M059J (cell line): ENCODE measurements at places on chromosomes 16 and 17. TPM values are rescaled to one million over a fixed set of nuclear protein-coding genes. Genes with fewer than 3 reads are reported as not detected.

DNA sequence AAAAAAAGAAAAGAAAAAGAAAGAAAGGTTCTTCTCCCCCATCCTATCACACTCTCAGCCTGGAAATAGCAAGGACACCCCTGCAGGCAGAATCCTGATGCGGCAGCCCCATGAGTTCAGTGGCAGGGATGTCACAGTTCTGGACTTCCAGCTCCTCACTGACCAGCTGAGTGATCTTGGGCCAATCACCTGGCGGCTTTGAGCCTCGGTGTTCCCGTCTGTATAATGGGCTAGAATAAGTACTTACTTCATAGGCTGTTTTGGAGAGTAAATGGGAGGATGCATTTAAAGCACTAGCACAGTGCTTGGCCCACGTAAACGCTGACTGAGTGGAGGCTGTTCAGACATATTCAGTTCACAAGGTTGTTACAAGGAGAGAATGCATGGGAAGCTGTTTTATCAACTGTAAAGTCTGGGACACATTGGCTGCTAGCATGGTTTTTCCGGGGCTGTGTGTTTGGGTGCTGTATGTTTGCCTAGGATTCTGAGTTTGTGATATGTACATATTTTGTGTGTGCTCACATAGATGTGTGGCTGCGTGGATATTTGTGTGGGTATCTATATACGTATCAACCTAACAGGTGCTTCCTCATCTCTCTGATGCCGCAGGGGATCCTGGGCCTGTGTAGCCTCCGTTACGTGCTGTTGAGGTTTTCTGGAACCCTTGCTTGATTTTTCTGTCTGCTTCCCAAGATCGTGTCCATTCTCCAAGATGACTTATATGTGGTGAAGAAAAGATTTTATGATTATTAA lies 3.4 kb downstream of the BHLHA9 start:
- no peak for DNase-seq

DNA sequence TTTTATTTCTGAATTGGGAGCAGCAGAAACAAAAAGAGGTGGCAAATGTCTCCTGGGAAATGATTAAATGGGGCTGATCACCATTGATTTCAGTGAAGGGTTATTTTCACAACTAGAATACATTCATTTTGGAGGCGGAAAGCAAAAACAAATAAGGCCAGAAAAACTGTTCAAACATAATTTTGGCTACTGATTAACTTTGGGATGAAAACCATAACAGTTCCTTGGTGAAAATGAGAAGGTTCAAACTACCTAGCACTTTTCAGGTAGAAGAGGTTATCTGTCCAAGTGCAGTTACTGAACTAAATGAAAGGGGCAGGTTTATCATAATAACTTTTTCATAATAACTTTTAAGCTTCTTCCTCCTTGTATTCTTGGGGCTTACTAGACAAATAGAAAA lies 718.5 kb downstream of the CDH11 start:
- DNase-seq, result no peak

DNA sequence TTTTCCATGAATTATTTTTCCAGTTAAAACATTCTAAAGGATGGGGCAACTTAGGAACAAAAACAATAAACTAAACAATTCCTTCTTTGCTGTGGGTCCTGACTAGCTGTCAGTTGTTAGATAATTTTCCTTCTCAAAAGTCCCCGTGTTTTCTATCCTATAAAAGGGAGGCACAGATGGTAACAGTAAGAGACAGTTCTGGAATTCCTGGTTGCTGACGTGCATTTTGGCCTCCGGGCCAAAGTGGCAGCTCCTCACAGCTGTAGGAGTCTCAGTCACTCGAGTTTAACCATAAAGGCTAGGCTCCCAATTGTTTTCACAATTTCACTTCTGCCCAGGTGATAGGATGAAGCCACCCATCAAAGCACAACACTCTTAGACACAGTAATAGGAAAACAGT lies 77.0 kb upstream of the ZNF423 start:
- DNase-seq, result peak; percentile 50

DNA sequence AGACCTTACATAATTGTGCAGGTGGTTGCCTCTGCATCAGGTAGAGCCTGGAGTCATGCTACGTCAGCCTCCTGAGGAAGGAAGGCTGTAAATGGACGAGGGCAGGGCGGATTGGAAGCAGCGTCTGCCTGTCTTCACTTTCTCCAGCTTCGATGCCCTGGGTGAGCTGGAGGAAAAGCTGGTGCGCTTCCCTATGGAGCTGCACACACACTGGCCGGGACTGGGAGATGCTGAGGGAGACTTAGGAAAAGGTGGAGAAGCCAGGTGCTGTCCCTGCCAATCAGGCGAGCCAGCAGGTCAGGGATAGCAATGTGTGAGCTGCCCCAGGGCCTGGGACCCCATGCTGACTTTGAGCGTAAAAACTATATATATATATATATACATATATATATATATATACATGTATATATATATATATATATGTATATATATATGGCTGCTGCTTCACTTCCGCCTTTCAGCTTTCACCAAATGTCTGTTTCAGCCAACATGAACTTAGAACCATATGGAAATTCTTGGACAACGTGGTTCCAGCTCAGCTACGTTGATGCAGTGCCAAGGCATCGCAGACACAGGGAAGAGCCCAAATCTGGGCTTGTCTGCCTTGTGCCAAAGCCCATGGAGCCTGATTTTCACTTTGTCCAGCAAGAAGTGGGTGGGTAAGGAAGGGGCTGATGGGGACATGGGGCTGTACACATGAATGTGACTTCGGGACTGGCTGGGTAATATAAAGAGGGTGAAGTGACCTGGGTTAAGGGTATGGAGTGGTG lies 71.5 kb upstream of the NKD1 start:
- DNase-seq, result no peak

DNA sequence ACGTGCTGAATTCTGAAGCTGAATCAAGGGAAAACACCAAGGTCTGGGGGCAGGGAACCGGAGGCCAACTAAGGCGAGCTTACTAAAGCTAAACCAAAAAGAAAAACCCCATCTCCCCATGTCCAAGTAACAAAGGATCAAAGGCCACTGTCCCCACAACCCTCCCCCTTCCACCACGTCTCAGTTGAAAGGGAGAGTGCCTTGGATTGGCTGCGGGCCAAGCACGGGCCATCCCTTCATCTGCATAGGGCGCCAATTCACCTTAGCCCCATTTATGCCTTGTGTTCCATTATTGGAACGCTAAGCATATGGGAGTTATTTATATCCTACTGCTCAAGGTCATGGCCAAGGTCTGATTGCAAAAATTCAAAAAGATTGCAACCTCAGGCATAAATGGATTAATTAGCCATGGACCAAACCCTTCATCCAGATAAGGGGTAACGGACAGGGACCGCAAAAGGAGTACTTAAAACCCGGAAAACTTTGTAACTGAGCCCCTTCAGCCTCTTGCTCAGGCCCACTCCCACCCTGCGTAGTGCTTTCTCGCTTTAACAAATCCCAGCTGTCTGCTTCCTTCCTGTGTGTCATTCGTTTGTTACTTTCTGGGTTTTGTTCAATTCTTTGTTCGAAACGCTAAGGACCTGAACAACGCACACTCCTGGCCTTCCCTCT lies 740 bp upstream of the ATP6V0D1 start:
- peak; percentile 12 for DNase-seq

- no peak for DNase-seq
Measured at GRCh38 chr17:1977583-1978395, 47.3 kb downstream of the RTN4RL1 start.

MRPS34 gene
- total RNA-seq, result 115 and 133 TPM in 2 replicates

AARSD1 gene
- 13.6 and 17.1 TPM in 2 replicates for total RNA-seq

SGSM2 gene
- total RNA-seq, result 13.9 and 23.0 TPM in 2 replicates
